Activated CD4-positive, alpha-beta T cell treated with anti-CD3 and anti-CD28 coated beads, Interleukin-2, Interleukin-4, amounts not matched to agents 100 ng/mL and 50 ng/mL, durations not matched to agents 16 hours and 8 hours (primary cell): ENCODE measurements at places on chromosomes 3 and 15.

DNA sequence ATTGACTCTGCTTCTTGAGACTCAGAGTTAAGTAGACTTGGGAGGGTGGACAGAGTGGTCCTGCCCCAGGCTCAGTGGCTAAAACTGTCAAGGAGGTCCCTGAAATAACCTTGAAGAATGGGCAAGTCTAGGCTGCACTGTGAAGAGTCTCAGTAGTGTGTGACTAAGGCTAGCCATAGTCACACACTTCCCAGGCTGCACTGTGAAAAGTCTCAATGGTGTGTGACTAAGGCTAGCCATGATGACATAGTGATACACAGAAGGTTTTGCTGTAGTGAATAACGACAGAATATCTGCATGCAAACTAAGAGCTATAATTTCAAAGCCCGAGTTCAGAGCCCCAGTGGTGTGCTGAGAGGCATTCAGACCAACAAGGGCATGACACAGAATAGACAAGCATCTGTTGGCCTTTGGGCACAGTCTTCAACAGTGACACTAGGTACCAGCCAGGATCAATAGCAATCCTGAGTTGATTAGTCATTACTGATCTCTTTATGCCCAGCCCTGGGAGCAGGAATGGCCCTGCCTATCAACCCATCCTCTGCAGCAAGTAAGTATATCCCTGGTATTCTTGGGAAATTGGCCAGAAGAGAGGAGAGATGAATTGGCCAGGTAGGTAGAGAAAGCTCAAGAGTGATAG is 72.4 kb upstream of the BBX start:
- no peak for DNase-seq

DNA sequence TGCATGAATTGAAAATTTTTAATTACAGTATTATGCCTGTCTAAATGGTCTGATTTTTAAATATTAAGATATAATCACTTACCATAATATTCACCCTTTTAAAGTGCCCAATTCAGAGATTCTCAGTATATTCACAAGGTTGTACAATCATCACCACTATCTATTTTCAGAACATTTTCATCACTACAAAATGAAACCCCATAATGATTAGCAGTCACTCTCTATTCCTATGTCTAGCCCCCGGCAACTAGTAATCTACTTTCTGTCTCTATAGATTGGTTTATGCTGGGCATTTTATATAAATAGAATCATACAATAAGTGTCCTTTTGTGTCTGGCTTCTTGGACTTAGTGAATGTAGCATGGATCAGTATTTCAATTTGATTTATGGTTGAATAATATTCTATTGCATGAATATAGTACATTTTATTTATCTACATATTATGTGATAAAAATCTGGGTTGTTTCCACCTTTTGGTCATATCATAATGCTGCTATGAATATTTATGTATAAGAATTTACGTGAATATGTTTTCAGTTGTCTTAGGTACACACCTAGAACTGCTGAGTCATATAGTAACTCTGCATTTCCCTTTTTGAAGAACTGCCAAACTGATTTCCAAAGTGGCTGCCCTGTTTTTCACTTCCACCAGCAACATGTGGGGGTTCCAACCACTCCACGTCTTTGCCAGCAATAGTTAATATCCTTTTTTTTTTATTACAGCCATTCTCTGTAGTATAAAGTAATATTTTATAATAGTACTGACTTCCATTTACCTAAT is 485.7 kb upstream of the ZNF385D start:
- DNase-seq = no peak

GRCh38 chr3:87175732-87176131 is 51.4 kb upstream of the CHMP2B start:
- DNase-seq = no peak

DNA sequence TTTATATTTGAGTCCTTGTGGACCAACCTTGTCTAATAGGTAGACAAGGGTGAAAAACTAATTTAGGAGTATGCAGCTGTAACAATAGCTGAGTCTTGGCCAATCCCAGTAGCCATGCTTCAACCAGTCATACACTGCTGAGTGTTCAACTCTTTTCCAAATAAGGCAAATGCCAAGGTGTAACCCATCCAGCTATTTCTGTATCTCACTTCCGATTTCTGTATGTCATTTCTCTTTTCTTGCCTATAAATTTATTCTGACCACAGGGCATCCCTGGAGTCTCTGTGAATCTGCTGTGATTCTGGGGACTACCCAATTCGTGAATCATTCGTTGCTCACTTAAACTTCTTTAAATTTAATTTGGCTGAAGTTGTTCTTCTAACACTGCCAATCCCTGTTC is 93.2 kb downstream of the MAGI1 start:
- DNase-seq = no peak

DNA sequence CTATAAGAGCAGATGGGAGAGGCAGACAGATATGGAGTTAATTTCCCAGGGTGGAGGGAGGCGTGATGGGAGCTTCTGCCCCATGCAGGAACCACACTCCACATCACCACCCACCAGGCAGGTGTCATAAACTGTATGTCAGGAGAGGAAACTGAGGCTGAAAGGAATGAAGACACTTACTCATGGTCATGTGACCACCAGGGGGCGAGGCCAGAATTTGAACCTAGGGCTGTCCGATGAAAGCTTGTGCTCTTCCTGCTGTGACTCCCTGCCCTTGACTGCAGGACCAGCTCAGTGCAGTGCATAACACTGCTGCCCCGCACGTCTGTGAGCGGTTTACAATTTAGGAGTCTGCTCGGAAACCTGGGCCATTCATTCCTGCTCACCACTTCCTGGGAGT is 28.8 kb downstream of the NUP210 start:
- no peak for DNase-seq

DNA sequence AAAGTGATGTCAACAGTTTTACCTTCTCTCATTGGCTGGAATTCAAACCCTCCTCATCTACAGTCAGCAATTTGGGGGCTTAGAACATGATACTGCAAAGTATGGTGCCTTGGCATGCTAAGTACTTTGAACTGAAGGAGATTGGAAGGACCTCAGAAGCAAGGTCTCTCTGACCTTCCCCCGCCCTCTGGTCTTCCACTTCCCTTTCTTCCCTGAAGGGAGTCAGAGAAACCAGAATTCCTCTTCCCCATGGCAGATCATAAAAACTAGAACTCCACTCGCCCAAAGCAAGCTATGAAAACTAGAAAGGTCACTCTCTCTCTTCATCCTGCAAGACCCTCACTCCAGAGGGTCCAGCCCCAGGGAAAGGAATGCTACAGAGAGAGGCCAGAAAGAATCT is 64.2 kb downstream of the CD200R1L start:
- no peak for DNase-seq

DNA sequence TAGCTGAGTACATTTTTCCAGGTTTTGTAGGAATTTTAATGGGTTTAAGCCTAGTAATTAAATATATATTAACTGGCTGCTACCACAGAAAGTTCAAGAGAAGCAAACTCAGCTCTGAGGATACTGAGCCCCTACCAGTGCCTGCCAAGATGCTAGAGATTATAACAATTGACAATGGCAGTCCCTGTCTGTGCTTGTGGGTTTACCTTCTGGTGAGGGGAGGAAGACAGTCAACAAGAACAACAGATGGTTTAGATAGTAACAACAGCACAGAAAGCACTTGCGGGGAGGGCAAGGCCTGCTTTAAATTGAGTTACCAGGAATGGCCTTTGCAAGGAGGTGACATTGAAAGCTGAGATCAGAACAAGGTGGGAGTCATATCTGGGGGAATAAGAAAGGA is 56.6 kb upstream of the ARHGEF3 start:
- no peak for DNase-seq
